Ammon's horn (tissue), 1 donor: ENCODE measurements at places on chromosomes 1 and 21.

- DNase-seq = peak; percentile 7
These were observed 1695.3 kb downstream of the BRINP3 start for GRCh38 chr1:188782220-188782841.

- DNase-seq = no peak
These were observed 20.2 kb upstream of the S1PR1 start for GRCh38 chr1:101216623-101217022.

DNA sequence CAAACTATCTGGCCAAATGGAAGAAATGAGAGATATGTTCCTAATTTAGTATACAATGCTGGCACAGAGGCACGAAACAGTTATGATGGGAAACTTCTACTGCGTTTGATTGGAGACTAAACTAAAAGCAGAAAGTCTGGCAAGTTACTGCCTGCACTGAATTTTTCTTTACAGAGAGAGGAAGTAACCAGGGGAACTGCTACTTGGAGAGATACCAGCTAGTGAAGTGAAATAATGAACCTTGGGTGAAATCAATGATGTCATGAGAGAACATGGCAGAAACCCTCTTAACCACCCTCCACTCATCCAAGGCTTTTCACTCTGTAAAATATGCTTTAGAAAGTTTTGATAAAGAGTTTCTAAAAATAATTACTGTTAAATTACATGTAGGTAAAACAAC is 29.3 kb downstream of the NIBAN1 start:
- DNase-seq = peak; percentile 30

GRCh38 chr1:201217146-201217545 is 26.5 kb downstream of the IGFN1 start:
- DNase-seq = no peak

- no peak for DNase-seq
These were observed 1386.8 kb upstream of the ADGRL2 start for GRCh38 chr1:80413969-80414368.

DNA sequence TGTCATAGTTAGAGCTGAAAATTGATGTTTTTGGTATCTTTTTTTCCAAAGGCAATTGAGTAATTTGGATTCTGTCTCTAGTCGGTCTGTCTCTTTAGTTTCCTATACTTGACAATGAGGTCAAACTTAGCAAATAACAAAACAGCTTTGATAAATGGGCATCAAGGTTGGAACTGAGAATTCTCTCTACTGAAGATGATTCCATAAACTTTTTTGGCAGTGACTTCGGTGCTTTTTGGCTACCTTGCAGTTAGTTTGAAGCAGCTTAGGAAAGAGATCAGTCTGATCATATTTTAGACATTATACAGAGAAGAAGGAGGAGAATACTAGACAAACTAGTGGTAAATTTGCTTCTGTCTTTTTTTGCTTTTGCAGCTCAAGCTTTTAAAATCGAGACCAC is 559 bp downstream of the VCAM1 start:
- DNase-seq = no peak

GRCh38 chr1:19619697-19620384 is 24.3 kb upstream of the NBL1 start:
- no peak for DNase-seq

DNA sequence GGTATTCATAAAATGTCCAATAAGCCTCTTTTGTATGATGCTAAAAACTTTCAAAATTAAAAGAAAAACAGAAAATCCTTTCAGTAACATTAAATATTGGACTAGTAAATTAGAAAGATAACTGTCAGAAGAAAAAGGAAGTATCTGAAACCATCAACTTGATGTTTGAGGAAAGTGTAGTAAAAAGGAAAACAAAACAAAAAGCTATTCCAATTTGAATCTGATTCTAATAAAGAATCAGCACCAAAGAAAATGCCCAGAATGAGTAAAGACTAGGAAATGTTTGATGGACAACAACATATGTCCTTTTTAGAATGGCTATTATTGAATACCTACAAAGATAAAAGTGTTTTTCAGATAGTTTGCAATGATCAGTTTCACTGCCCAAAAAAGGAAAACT is 79.9 kb upstream of the RBM34 start:
- no peak for DNase-seq

- no peak for DNase-seq
These were observed 663.7 kb downstream of the PTPRC start for GRCh38 chr1:199302554-199302953.

DNA sequence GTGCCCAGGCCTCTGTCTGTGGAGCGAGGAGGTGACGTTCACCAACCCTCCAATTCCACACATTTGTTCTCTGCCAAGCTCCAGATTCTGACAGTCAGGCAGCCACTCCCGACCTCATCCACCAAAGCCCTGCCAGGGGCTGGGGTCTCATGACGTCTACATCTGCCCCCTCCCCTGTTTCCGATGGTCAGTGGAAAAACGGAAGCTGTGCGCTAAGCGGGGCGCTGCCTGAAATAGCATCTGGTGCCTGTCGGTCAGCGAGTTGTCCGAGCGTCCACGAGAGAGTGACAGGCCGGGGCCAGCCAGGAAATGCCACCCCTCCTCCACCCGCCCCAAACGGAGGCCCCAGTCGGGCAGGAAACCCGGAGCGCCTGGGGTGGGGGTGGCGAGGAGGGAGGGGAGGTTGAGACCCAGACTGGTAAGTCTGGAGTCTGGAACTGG is 3.2 kb upstream of the TAL1 start:
- DNase-seq = peak; percentile 67

GRCh38 chr21:43813656-43813980 is 24.2 kb downstream of the RRP1 start:
- no peak for DNase-seq

GRCh38 chr1:173205146-173206051 is 1.7 kb downstream of the TNFSF4 start:
- DNase-seq = no peak

DNA sequence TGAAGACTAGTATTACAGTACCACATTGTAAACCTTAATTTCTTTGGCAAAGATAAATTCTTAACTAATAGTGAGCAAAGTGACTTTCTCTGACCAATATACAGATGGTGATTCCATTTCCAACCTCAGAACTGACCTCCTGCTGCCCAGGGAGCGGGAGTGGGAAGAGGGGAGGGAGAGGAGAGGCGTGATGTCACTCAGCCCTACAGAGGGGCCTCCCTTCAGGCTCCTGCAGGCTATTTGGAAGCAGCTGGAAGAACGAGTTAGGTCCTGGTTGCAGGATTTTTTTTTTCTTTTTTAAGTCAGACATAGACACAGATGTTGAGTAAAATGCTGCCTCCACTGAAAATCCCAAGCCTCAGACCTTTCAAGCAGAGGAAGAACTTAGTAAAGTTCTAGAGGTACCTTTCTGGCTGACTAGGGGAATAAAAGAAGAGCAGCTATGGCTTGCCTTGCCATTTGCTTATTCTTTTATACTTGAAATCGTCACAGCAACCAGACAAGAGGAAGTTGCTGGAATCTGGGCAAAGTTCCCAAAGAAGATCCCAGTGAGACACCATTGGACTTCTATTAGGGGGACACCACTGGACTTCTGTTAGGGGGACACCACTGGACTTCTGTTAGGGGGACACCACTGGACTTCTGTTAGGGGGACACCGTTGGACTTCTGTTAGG is 54.5 kb downstream of the EXO1 start:
- DNase-seq = no peak

- DNase-seq = no peak
These were observed 434.0 kb upstream of the RUNX1 start for GRCh38 chr21:35482933-35483662.

DNA sequence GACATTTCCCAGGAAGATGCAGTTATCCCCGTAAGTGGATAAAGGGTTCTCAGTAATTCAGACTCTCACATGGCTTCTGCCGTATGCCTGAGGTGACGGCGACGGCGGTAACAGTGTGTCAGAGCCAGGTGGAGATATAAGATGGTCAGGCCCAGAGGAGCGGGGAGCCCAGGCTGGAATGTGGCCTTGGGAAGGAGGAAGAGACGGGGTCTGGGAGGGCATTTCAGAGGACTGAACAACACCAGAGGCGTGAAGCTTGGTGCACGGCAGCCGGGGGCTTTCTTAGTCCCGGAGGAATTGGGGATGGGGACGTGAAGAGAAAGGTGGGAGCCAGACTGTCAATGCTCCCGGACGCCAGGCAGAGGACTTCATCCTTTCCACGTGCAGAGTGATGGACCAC is 1.0 kb downstream of the RER1 start:
- DNase-seq = no peak

DNA sequence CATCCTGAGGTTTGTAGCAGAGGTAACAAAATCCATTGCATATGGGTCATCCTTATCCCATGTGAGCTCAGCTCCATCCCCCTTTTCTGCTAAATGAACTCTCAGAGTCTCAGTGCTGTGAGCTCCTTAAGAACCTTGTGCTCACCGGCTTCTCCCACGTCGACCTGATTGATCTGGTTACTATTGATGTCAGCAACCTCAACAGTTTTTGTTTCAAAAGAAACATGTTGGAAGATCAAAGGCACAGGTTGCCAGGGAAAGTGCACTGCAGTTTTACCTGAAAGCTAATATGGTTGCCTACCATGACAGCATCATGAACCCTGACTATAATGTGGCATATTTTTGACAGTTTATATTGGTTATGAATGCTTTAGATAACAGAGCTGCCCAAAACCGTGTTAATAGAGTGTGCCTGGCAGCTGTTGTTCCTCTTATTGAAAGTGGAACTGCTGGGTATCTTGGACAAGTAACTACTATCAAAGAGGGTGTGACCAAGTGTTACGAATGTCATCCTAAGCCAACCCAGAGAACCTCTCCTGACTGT is 131.4 kb downstream of the HS2ST1 start:
- no peak for DNase-seq

- DNase-seq = no peak
These were observed 47.9 kb downstream of the SLC66A1 start for GRCh38 chr1:19360016-19360415.

DNA sequence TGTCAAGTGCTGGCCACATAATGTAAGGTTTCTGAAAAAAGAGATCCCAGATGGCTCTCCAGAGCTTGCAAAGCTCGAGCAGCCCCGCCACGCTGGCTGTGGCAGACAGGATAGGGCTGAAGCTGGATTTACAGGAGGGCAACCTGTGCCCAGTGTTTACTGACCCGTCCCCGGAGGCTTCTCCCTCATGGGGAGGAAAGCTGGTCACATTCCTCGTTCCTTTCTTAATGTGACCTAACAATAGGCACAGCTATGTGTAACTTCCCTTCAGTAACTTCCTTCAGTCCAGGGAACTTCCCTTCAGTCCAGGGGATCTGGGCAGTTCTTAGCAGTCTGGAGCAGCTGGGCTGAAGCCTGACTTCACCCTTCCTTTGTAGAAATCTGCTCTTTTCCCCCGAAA is 7.7 kb downstream of the SLFNL1 start:
- DNase-seq = no peak
